Activated CD8-positive, alpha-beta memory T cell treated with anti-CD3 and anti-CD28 coated beads for 4 hours (primary cell): ENCODE measurements at places on chromosomes 11 and 22.

DNA sequence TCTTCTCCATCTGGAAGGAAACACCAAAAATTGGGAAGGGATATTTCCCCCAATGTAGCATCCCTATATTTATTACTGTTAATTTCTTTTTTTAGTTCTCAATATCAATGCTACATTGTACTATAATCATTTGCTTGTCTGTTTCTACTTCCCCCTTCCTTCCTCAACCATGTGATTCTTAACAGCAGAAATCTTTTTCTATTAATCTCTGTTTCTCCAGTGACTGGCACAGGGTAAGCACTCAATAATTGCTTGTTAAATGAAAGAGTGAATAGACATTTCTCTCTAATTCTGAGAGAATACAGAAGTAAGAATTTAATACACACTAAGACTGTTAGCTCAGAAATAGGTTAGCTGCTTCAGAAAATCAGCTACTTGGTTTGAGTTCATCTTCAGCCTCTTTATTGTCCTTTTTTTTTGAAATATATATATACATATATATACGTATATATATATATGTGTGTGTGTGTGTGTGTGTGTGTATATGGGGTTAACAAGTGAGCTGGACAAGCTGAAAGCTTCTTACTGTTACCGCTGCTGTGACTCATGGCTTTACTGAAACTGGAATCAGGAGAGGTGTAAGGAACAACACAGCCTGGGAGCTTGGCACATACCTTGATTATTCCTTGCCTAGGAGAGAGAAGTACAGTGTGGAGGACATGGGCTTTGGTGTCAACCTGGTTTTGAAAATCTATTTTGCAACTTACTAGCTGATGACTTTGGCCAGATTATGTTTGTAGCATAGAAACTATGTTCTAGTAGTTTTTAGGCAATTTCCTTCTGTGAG, 26.2 kb upstream of the PDE3B start:
- DNase-seq, result no peak

DNA sequence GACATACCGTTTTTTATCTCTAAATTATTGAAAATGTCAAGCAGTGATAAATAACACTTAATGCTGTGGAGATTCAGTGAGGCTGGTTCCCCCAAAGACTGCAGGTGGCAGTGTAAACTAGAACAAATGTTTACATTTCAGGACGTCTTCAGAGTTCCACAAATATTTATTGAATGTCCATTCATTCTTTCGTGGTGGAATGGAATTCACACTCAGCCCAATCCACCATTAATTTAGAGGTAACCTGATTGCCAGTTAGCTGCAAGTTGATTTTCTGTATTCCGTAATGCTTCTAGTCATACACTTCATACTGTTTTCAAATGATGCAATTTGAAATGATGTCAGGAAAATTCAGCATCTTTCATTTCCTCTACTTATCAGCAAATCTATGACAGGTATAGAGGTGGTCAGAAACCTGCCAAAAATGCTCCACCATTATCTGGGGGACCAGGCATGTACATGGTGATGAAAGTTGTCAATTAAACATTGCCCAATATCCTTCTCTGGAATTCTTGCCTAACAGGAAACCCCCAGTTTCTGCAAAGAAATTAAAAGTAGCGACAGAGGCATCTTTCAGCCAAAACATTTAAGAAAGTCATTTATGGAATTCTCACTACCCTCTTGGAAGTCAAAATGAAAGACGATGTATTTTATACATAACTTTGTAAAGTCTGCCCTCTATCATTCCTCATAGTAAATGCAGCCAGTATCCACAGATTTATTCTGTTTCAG, 94.3 kb upstream of the BMAL1 start:
- DNase-seq, result no peak

- no peak for DNase-seq
These were observed 2.0 kb downstream of the WT1 start for GRCh38 chr11:32433101-32433913.

- no peak for DNase-seq
These were observed 54.8 kb upstream of the PRSS23 start for GRCh38 chr11:86745571-86745970.

DNA sequence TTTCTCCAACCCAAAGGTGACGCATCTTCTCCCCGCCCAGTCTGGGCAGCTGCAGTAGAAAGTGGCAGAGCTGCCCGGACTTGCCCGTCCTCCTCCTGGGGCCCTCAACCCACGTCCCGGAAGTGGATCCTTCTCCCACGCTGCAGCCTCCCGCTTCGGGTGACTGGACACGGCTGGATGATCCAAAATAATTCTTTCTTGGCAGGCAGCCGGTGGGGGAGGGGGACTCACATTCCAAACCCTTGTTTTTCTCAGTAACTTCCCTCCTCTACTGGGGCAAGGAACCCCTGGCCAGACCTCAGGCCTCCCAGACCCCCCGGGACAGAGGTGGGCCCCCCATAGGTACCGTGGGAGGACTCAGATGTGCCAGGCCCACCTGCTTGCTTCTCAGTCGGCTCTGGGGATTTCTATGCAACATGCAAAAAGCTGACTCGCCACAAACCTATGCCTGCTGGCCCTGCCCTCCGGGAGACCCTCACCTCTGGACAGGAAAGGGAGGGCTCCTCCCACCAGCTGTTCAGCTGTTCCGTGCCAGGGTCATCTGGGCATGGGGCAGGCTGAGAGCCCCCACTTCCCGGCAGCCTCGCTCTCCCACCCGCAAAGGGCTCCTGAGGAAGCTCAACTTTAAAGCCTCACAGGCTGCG, 1.4 kb downstream of the PLXNB2 start:
- no peak for DNase-seq

- no peak for DNase-seq
These were observed 80.4 kb downstream of the ATXN10 start for GRCh38 chr22:45752036-45752435.

DNA sequence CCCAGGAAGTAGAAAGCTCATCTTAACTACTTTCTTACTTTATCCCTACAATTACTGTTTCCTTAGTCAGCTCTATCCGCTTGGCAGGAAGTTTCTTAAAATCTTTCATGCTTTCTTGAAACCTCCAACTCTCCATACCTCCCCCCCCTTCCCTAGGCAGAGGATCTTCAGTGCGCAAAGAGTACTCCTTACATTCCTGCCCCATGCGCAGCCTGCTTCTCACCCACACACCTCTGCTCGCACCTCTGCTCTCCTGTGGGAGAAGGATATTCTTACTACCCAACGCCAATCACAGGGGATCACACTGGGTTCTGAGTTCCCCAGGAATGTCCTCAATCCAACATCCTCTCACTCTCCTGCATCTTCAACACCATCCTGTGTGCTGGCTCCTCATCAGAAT, 12.3 kb downstream of the TCF20 start:
- DNase-seq, result no peak

DNA sequence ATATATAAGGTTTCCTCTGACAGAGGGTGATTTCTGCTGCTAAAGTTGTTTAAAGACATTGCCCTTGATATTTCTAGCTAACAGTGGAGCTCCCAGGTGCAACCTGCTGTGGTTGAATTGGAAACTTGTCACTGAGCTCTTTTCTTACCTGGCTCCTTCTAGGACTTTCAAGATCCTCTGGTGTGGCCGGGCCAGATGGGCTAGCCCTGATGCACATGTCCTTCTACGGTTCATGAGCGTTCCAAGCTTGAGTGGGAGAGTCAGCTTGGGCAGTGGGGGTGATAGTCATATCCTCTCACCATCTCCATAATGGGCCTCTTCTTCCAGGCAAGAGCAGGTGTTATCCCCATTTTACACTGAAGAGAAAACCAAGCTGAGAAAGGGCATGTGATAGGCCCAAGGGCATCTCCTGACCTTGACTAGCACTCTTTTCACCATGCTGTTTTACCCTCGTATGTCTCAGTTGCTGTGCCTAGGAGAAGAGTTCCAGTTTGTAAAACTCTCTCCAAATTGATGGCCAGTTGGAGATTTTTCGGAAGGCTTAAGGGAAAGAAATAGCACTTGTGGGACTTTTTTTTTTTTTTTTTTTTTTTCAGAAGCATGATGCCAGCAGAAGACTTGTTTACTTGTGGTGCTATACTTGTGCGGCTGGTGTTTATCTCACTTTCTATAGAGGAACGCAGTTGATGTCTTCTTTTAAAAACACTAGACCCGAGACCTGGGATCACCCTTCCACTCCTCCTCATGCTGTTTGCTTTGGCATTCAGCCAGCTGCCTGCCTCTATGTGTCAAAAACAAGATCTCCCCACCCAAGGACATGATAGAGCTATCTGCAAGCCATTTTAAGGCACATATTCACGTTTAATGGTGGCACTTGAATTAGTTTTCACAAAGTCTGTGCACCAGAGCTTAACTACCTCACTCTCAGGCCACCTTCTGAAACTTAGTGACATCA, 32.6 kb downstream of the TEAD1 start:
- no peak for DNase-seq

DNA sequence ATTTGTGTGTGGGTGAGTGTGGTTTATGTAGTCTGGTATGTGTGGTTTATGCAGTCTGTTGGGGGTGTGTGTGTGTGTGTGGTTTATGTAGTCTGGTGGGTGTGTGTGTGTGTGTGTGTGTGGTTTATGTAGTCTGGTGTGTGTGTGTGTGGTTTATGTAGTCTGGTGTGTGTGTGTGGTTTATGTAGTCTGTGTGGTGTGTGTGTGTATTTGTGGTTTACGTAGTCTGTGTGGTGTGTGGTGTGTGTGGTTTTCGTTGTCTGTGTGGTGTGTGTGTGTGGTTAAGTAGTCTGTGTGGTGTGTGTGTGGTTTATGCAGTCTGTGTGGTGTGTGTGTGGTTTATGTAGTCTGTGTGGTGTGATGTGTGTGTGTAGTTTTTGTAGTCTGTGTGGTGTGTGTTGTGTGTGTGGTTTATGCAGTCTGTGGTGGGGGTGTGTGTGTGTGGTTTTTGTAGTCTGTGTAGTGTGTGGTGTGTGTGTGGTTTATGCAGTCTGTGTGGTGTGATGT, 26.2 kb upstream of the PARVG start:
- DNase-seq, result no peak

GRCh38 chr11:103035791-103036434, 56.0 kb downstream of the DCUN1D5 start:
- DNase-seq, result no peak

GRCh38 chr11:126440276-126440675, 84.8 kb downstream of the ST3GAL4 start:
- no peak for DNase-seq

DNA sequence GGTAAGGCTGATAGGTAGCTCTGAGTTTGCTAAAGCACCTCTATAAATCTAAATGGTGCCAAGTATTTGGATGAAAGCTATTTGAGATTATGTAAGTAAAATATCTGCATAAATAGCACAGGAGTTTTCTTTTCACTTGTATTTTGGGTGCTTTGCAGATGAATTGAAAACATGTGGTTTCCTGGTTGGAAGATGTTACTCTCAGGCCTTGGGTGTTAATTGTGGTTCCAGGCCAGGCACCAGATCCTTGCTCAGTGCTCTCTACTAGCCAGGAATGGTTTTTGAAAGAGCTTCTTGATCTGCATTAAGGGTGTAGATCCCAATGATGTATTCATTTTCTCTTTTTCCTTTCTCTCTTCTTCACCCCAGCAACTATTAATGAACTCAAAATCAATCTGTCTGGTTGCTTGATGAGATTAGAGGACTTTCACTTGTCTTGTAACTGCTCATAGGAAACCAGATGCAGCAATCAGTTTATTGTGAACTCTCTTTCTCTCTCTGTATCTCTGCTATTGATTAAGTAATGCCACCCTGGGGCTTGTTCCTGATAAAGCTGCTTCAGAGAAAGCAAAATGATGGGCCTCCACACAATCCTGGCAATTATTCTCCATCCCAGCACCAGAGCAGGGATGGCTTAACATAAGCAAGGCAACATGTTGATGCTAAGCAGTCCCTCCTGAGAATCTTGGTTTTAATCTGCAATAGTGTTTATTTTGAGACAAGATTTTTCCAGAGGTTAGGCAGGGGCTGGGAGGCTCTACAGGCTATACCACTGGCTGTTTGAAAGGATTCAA, 147.0 kb upstream of the NTM start:
- DNase-seq, result no peak

DNA sequence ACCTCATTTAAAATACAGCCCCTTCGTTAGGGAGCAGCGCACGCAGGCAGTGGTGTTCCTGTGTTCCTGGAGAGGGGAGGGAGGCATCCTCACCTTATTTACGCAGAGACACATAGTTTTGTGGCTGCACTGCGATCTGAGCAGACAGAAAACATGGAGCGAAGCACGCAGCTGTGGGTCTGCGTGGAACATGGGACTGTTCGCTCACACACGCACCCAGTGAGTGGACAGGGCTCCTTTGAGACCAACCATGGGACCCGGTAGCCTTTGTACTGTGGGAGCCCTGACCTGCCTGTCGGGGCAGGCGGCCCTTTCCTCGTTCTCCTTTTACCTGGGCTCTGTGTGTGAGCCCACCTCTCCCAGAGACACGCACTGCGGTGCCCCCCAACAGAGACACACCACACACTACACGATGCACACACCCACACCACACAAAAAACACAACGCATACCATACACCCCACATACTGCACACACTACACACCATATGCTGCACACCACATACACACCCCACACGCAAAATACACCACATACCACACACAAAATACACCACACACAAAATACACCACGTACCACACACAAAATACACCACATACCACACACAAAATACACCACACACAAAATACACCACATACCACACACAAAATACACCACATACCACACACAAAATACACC, 1245.7 kb downstream of the BRD1 start:
- DNase-seq, result no peak

DNA sequence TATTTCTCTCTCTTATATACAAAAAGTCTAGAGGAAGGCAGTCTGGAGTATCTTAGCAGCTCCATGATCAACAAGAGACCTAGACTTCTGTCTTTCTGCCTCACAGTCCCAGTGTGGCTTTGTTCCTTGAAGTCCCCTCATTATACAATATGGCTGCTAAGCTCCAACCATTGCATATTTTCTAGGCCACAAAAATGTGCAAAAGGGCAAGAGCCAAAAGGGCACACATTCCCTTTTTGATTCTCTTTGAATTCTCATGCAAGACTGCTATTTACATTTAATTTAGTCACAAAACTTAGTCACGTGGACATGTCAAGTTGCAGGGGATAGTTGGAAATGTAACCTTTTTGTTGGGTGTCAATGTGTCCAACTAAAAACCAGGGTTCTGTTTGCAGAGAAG, 64.2 kb upstream of the OLFML1 start:
- no peak for DNase-seq

DNA sequence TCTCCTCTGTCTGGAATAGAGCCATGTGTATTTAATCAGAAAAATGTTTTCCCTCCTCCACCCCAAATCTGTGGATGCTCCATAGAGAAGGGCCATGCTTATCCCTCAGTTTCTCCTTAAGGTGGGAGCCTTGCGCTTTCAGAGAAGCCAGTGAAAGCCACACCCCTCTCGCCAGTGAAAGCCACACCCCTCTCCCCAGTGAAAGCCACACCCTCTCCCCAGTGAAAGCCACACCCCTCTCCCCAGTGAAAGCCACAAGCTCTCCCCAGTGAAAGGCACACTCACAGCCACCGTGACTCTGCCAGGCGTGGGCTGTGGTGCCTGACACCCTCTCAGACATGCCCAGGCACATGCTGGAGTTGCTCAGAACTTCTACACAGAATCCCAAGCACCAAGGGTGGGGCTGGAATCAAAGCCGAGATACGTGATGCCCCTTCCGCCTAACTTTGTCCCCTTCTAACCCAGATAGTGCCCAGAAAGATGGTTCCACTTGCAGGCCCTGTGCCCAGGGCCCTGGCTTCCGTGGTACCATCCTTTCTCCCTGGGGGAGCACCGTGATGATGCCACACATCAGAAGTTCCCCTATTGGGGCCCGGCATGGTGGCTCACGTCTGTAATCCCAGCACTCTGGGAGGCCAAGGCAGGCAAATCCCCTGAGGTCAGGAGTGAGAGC, 16.5 kb upstream of the PRR5 start:
- DNase-seq, result peak; percentile 80

GRCh38 chr11:119672597-119672996, 56.4 kb downstream of the NECTIN1 start:
- no peak for DNase-seq

GRCh38 chr11:119995730-119996491, 142.0 kb downstream of the TRIM29 start:
- no peak for DNase-seq
